ENCODE measurements at places on chromosomes 7 and 10.

DNA sequence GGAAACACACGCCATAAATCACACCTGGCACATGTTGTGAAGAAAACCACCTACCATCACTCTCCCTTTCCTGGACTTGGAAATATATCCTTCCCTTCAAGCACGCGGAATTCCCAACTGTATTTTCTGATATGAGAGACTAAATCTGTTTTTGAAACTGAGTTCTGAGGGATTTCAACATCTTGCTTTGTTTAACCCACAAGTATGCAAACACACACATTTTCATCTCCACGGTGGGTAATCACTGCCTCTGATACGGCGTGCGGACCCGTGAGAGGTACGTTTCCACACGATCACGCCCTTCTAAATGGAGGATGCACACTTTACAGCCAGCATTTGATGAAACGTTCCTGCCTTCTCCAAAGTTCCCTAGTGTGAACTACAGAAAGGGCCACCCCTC is 83.4 kb downstream of the ZRANB1 start:
- no peak for DNase-seq

GRCh38 chr7:20296444-20296843 is 34.3 kb upstream of the ITGB8 start:
- DNase-seq, result no peak

DNA sequence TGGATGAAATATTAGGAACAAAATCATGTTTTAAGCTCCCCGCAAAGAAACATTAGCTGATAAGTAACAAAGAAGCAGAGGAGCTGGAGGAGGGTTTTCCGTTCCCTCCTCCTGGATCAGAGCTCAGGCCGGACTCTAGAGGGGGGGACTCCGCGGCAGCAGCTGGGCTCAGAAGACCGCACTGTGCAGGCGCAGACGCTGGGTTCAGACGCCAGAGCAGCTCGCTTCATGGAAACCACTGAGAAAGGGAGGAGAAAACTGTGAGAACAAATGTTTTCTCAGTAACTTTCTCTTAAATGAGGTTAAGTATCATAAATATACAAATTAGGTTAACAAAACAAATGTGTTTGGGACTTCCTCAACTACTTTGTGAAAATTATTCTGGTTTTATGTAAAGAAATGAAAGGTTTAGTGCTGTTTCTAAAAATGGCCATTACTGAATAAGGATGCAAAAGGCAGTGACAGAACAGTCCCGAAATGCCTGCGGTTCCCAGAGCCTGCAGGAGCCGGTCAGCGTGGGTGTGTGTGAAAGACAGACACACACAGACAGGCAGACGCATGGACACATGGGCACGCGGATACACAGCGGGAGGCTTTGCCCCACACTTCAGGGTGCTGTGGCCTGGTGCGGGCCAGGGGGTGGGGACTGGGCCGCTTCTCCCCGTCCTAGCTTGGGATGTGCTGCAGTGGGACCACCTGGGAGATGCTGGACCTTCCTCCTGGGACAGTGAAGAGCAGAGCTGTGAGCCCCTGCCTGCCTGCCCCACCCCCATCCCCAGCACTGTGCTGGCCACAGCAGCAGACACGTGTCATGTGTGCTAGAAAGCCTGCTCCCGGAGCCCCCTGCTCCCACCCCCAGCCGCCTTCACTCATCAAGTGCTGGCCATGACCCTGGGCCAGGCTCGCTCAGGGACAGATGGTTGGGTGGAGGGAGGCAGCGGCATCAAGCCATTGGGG is 20.3 kb upstream of the ADGRA1 start:
- DNase-seq, result no peak

DNA sequence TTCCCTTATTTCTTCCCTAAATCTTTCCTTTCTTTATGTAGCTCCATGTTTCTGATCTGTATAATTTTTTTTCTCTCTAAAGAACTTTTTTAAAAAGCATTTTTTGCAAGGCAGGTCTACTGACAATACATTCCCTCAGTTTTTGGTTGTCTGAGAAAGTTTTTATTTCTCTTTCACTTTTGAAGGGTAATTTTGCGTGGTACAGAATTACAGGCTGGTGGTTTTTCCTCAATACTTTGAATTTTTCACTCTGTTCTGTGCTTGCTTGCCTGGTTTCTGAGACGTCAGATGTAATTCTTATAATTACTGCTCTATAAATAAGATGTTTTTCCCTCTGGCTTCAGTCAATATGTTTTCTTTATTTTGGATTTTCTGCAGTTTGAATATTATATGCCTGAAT is 205.4 kb upstream of the VSTM2A start:
- DNase-seq, result no peak

DNA sequence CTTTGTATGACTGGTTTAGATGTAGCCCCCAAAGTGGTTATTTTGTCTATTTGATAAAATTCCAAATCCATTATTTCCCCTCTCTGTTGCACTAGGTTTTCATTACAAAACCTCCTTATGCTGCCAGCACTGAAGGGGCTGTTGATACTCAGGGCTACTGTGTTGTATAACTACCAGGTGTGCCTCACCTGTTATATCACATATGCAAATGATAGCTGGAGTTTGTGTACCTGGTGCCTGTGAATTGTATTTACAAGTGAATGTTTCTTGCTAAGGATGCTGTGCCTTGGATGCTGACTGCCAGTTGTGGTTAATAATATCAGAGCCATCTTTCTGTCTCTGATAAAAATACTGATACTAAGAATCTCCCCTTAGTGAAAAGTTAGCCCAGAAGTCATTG is 84.8 kb upstream of the CCDC6 start:
- DNase-seq, result no peak

GRCh38 chr7:100965723-100966541 is 3.4 kb upstream of the MUC12 start:
- peak; percentile 86 for DNase-seq
